ENCODE measurements at places on chromosomes 7 and 10.
A peak's percentile ranks its signal among the peaks of the same experiment; 100 is the strongest.

DNA sequence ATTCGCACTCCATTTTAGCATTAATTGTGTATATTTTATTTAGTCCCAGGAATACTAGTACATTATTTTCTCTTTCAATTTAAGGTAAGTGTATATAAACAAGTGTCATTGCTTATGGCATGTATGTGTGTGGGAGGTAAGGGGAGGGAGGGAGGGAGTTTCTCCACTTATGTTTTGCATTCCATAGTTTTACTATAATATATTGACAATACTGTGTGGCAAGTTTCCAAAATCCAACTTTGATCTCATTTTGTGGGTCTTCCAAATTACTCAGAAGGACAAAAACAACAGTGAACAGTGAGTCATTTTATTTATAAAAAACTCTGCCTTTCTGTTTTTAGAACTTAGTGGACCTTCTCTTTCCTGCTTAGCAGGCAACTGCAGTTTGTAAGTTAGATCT, 102.3 kb upstream of the SEMA3E start:
- no peak for DNase-seq

DNA sequence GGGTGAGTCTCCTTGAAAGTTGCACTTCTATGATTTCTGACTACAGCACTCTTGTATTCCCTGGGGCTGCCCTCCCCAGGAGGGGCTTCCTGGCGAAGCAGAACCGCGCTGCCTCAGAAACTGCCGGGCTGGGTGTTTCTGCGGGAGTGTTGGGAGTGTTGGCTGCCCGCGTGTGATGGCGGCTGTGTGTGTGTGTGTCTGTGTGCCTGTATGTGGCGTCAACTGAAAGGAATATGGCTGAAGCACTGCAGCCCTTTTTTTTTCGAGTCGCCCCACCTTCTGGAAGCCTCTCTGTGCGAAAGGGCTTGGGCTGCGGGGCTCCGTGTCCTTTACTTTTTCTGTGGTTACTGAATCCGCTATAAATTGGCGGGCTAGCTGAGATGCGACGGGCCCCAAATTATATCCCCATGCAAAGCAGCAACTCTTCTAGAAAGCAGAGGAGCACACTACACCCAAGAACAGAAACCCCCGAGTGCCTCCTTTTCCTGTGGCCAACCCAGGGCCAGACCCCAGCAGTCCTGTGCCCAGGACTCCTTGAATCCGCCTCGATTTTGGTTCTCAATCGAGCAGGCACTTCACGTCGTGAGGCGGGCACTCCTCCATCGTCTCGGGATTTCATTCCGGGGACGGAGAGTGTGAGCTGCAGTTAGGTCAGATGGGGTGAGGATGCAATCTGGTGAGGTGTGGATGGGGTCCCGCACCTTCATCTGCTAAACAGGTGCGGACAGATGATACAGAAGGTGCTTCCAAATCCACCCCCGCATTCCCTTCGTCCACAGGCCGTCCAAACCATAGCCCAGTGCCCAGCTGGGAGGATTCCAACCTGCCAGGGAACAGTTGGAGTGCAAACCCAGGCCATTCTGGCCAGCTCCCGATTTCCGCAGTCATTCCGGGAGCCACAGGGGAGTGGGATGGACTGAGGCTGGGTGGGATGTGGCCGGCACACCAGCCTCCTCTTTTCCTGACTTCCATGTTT, 22.5 kb upstream of the ZNF273 start:
- no peak for DNase-seq

- DNase-seq = no peak
These were observed 1067.0 kb upstream of the LRRTM3 start for GRCh38 chr10:65858841-65859240.

DNA sequence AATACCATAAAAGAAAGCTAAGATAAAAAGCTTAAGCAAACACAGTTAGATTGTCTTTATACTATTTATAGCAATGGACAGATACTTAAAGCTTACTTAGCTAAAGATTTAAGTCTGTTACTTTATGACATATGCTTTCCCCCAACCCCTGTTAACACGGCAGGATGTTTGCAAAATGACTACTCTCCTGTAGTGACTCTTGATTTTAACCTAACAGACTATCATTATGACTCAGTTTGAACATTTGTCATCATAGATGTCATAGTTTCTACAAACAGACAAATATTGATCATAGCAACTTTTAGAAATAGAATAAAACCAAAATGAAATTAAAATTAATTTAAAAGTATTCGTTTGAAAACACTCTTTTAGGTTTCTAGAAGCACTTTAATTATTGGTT, 7.8 kb upstream of the COMMD3 start:
- peak; percentile 36 for DNase-seq

GRCh38 chr10:112235920-112236319, 47.3 kb upstream of the TECTB start:
- no peak for DNase-seq
